ENCODE measurements at places on chromosomes 7 and 10.

DNA sequence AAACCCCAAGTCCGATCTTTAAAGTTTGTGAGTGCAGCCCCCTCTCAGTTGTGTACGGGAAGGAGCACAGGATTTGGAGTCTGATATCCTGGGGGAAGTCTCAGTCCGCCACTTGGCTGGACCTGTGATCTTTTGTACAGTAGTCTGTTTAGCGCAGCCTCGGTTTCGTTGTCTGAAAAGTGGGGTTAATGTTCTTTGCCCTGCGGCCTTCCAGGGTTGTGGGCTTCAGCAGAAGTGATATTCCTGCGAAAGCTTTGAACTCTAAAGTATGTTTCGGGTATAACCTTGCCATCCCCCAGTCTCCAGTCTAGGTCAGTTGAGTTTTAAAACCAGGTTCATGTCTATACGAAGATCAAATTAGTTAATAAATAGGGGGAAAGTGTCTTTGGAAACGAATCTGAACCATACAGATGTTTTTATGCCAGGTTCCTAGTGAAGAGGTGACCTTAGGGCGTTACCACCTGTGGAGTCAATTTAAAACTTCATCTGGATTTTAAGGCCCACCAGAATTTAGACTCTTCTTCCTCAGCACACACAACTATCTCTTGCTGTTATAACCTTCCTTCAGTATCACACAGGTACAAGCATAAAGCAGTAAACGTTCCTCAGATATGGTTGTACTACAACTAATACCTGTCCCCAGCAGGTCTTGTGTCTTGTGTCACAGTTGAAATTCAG lies 904 bp downstream of the R3HCC1L start:
- DNase-seq, result no peak

DNA sequence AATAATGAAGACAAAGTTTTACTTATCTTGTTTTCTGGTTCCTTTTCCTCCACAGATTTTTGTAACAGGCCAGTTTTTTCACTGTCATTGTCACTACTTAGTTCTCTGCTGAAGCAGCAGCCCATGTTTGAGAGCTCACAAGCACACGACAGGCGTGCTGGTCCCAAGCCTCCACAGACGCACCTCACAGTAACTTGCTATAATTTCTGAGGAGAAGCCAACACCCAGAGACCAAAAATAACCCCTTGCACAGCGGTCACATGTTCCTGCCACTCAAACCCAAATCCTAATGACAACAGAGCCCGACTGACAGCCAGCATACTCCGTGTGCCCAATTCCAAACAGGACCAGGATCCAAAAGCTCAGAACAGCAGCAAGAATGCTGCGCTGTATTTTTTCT lies 58.5 kb downstream of the LARP4B start:
- DNase-seq, result no peak

DNA sequence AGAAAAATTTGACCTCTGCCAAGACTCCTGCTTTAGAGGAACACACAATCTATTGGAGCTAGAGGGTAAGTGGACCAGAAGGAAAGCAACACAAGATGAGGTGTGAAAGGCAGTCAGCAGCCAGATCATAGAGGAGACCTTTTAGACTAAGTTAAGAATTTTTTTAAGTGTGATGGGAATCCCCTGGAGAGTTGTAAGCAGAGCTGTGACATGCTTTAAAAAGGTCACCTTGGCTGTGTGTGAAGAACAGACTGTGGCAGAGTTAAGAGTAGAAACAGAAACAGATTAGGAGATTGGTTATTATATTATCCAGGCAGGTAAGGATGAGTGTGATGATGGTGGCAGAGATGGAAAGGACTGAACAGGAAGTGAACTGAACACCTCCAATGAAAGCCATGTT lies 23.5 kb downstream of the CPEB3 start:
- DNase-seq, result no peak

DNA sequence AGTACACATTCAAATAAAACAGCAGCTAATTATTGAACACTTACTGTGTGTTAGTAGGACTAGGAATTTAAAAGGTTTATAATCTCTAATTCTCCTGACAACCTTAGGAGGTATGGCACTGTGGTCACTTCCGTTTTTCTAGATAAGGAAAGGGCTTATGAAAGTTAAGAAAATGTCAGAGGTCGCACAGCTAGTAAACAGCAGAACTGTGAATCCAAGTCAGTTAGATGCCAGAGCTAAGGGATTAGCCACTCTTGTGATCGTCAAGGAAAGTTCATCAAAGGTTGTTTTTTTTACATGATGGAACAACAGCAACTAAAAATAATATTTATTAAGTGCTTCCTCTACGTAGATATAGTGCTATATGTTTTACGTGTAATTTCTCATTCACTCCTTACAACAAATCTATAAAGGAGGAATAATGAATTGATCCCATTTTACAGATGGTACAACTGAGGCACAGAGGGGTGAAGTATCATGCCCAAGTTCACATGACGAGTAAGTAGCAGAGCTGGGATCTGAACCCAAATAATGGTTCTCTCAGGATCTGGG lies 84.9 kb downstream of the NAMPT start:
- no peak for DNase-seq

DNA sequence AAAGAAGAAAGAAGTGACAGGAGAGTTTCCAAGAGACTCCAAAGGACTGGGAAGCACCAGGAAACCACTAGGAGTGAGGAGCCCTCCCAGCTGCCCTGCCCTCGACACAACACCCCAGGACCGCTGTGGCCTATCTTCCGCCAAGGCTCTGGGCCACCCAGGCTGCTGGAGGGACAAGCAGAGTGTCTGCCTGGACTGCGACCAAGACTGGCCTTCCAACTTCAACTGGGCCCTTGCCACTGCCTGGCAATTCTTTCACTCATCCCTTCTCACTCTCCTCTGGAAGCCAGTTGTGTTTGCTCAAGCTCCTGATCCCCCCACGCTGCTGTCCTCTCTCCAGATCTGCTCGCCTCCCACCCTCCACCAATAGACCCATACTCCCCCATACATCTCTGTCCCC lies 10.2 kb downstream of the KIAA1549 start:
- DNase-seq, result no peak

DNA sequence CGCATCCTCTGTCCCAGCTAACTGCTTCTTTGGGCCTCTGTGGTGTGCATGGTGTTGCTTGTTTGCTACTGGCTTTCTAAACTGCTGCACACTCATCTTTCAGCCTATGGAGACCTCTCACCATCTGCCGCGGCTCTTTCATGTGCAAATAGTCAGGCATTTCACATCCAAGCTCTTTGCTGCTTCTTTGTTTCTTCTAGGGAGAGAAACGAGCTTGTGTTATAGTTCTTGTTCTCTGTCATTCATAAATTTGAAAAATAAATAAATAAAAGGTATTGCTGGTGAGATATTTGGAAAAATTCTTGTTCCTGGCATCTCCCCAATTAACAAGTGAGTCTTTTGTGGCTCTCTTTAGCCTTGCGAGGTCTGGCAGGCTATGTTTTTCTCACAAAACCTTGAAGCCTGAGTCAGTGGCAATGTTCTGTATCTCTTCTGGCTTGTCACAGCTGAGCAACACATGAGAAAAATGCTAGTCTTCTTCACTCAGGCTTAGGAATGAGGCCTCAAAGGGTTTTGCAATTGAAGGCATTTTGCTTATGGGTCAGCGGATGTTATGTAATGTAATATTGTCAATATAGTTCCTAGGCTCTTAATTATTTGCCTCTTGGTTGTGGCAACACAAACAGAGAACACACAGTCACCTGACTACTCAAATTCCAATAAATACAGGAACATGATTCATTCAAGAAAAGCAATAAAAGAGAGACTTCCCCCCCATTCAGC lies 274.0 kb downstream of the FRMD4A start:
- no peak for DNase-seq

GRCh38 chr7:28272461-28272877 lies 91.9 kb upstream of the JAZF1 start:
- DNase-seq, result peak; percentile 7

GRCh38 chr10:17175551-17175950 lies 25.9 kb downstream of the TRDMT1 start:
- no peak for DNase-seq

GRCh38 chr10:59388671-59388976 lies 26.3 kb upstream of the FAM13C start:
- no peak for DNase-seq

DNA sequence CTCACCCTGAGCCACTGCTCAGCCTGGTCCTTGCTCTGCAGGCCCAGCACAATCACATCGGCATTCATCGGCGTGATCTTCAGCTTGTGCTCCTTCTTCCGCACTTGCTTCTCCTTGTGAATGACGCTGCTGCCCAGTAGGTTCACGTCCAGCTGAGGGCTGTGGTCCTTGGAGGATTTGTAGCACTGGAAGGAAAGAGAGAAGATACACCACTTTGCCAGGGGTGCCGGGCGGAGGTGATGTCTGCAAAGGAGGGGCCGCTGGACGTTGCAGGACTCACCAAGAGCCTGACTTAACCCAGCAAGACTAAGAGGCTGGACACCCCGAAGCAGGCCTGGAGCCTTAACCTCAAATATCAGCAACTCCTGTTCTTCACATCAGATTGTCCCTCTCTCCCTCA lies 74.8 kb downstream of the VWA2 start:
- DNase-seq, result no peak

- DNase-seq, result no peak
These were observed 68.9 kb downstream of the CDK6 start for GRCh38 chr7:92767437-92767836.

GRCh38 chr10:122571892-122572291 lies 11.3 kb downstream of the DMBT1 start:
- DNase-seq, result no peak

- DNase-seq, result no peak
These were observed at the start of gene SPOCK2 for GRCh38 chr10:72087969-72088888. TSS of gene SPOCK2 (minus strand) at chr10:72088551. CDS start at chr10:72088328, 223 bp downstream.

DNA sequence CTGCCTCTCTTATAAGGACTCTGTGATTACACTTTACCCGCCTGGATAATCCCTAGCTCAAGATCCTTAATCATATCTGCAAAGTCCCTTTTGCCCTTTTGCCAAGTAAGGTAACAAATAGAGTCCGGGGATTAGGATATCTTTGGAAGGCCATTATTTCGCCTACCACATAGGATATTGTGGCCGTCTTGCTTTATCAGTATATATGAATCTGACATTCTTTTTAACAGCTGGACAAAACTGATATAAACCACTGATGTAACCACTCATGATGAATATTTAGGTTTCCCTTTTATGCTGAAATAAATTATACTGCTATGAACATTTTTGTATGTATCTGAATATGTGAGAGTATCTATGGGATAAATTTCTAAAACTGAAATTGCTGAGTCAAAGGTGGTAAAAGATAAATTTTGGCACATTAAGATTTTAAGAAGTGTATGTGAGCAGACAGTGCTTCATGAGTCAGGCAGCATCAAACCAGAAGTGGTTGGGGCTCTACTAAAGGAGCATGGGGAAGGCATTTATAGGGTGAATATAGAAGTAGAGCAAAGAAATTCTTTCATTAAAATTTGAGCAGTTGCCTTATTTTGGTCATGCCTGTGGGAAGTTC lies 44.7 kb downstream of the AVL9 start:
- no peak for DNase-seq

GRCh38 chr7:108376206-108376605 lies 80.0 kb downstream of the NRCAM start:
- DNase-seq, result no peak

DNA sequence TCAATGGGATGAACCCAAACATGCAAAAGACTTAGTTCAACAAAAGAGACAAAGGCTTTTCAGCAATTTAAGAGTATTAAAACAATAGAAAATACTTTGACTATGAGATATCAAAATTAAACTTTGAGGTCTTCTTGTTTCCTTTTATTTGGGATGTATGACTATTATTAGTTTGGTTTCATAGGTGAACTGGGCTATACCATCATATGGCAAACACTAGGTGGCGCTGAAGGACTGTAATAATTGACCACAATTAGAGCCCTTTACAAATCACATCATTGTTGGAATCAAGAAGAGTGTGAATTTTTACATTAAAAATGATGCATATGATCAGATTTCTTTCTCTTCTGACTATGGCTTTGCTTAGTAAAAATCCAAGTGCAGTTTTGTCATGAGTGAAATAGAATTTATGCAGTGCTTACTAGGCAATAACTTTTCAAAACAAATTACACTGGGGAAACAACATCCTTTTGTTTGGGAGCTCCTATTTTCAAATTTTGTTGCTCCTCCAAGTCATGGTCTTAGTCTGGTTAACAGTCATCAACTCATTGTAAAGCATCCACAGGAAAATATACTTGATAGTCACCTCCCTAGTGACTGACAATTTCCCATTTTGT lies 14.7 kb upstream of the NXPH1 start:
- peak; percentile 43 for DNase-seq

DNA sequence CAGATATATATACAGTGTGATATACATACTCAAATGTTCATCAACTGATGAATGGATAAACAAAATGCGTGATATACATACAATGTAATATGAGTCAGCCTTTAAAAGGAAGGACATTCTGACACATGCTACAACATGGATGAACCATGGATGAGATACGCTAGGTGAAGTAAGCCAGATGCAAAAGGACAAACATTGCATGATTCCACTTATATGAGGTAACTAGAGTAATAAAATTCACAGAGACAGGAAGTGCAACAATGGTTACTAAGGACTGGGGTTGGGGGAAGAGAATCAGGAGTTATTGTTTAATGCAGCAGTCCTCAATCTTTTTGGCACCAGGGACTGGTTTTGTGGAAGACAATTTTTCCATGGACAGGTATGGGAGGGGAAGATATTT lies 47.3 kb upstream of the PIK3AP1 start:
- DNase-seq, result no peak

DNA sequence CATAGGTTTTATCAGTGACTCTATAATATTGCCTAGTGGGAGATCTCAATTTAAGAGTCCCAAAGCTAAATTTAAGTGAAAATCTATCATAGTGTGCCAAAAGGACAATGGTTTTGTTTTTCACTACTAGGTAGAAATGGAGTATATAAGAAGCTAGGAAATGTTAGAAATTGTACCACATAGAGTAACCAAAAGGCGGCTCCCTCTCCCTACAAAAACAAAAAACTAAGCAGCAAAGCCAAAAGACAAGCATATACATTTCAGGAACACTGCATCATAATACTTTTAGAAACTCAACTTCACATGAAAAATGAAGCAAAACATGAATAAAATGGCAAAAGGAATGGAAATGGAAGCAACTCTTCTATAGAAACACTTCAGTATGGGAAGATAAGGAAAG lies 271.6 kb downstream of the CACNA2D1 start:
- no peak for DNase-seq

GRCh38 chr10:117497736-117498135 lies 44.8 kb upstream of the EMX2 start:
- no peak for DNase-seq

DNA sequence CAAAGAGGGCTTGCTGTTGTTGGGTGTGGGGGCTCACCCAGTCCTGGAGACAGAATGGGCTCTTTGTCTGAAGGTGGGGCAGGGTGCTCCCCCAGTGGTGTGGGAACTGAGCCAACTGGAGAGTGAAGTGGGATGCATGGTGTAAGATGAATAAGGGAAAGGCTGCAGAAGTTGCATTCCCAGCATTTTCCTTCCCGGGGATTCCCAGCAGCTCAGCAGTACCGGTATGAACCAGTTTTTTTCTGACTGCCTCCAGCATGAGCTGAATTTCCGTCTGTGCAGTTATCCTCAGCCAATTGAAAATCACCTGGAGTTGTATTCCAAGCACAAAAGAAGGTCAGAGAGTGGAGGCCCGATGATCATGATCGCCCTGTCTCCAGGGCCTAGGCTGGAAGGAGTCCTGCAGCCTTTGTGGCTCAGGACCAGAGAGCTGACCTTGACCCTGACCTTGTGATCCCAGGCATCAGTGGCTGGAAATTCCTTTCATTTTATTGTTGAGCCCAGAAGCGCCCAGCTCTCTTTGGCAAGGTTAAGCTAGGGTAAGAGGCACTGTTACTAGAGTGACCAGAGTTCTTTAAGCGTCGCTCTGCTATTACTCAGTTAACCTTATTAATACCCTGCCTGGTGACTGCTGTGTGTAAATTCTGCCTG lies 33.4 kb downstream of the OGDH start:
- peak; percentile 71 for DNase-seq

Measured in renal cortex interstitium (tissue), 15 donors.